ENCODE measurements at places on chromosomes 6 and 20. TPM values are rescaled to one million over a fixed set of nuclear protein-coding genes. Genes with fewer than 3 reads are reported as not detected.

KIF25 gene
- 0.07 TPM for total RNA-seq

ZNF391 gene
- total RNA-seq, result 0.20 TPM

PRICKLE4 gene
- total RNA-seq, result 0.85 TPM

UBE2C gene
- 249 TPM for total RNA-seq

MYO6 gene
- total RNA-seq, result 9.4 TPM
